Endothelial cell of coronary artery (primary cell): ENCODE measurements at places on chromosomes 3 and 15. TPM values are rescaled to one million over a fixed set of nuclear protein-coding genes. Genes with fewer than 3 reads are reported as not detected.

Gene RBPMS2
- total RNA-seq, result 0.09 TPM in 1 of 2 replicates, not detected in the other

Gene MOBP
- total RNA-seq, result 0.09 and 0.19 TPM in 2 replicates

Gene P2RY14
- total RNA-seq, result not detected in 2 replicates

Gene DUOXA2
- not detected in 2 replicates for total RNA-seq

Gene SLC12A1
- not detected in 2 replicates for total RNA-seq
